Stimulated activated CD4-positive, alpha-beta T cell treated with anti-CD3 and anti-CD28 coated beads, Interleukin-15, amount 100 ng/mL, for 24 hours (primary cell): ENCODE measurements at places on chromosomes 6 and 20.
A peak's percentile ranks its signal among the peaks of the same experiment; 100 is the strongest.

DNA sequence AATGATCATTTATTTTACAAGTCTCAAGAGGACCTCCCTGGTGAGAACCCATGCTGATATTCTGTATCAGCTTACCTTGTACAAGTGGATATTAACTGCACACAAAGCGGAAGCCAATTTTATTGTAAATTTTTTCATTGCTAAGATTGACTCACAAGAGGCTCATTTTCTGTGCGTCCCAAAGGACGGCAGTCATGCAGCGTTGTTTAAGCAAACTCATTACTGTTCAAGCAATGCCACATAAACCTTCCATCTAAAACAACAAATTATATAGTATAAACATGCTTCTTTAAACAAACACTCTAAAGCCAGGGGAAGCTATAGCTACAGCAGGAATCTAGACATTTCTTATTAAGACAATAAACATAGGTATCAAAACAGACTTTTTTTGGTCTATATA is 575.3 kb downstream of the FRK start:
- no peak for DNase-seq

DNA sequence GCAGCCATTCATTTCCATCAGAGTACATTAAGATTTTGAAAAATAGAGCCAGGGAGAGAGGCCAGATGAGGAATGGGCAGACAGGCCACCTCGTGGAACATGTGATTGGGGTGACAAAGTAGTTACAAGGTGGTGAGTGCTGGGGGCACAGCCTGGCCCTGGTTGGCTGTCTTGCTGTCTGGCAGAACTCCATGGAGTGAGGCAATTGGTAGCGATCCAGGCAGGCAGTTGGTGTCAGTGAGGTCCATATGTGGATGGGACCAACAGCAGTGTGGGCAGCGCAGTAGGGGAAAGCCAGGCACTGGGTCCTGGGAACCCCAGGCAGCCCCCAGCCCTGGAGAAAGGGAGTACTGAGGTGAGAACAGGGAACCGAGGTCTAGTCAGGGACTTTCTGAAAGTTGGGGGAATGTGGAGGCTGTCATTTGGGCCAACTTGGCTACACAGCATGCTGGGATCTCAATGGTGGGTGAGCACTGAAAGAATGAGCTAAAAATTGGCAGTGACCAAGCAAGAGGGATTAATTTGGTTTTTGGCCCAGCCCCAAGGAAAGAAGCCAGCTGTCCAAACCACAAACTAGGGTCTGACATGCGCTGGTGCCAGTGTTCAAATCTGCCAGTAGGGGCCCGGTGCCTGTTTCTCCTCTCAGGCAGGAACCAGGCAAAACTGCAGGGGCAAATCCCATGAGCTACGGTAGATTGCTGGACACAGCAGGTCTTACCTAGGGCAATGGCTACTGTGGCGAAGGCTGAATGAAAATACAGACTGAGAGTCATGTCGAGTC is 61.4 kb upstream of the E2F3 start:
- DNase-seq, result no peak

DNA sequence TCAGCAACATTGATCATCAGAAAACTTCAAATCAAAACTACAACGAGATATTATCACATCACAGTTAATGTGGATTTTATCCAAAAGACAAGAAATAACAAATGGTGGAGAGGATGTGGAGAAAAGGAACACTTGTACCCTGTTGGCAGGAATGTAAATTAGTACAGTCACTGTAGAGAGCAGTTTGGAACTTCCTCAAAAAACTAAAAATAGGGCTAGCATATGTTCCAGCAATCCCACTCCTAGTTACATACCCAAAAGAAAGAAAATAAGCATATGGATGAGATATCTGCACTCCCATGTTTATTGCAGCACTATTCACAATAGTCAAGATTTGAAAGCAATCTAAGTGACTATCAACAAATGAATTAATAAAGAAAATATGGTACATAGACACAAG is 887.7 kb upstream of the MAN1A1 start:
- no peak for DNase-seq

DNA sequence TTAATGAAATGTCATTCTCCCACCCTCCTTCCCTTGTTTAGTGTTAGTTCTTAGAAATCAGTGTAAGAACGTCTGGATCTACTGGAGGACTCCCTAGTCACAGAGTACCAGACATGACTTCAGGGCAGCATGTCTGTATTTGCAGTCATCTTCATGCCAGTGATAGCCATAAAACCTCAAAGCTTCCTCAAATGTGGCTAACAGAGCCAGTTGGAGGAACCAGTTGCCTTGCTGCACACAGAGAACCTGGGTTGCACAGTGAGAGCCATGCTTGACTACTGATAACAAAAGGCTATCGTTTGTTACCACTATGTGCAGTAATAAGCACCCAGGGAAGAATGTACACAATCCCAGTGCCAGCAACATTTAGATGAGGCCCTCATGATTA is 20.1 kb downstream of the NT5E start:
- DNase-seq, result no peak

- DNase-seq, result no peak
Measured at GRCh38 chr20:6492271-6493055, 275.0 kb upstream of the BMP2 start.

- DNase-seq, result no peak
Measured at GRCh38 chr20:235891-236290, 8.8 kb downstream of the DEFB129 start.

DNA sequence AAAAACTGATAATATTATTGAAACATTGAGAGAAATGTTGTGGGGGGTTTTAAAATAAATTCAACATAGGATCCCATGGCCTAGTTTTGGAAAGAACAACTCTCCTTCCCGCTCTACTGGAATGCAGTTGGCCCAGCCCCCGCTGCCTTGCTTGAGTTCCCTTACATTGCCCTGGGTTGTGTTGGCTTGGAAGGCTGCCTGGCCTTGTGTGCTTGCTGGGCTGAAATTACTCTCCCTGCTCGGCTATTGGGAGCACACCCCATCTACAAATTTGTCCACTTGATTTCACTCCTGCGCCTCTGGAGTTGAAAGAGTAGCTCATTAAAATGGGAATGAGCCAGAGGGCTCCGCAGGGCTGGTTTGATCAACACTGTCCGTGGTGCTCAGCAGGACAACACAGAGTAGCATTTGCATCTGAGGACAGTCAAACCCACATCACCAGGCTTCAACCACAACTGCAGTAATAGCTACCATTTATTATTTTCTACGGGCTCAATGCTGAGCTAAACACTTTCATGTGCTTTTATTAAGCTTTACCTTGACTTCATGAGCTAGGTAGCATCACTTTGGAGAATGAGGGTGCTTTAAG is 35.2 kb downstream of the DOK5 start:
- DNase-seq, result no peak

- no peak for DNase-seq
Measured at GRCh38 chr20:45246109-45246508, 8.3 kb downstream of the SLPI start.

DNA sequence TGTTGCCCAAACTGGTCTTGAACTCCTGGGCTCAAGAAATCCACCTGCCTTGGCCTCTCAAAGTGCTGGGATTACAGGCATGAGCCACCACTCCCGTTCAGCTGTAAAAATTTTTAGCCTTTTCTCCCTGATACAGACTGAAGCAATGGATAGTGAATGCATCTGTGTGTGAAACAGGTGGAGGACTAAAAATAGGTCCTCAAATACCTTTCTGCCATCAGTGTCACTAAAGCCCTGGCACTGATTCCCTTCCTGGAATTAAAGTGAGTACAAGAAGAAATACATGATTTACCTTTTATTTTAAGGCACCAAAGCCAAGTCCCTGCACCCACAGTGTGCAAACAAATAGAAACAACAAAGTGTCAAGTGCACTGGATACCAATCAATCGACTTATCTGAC is 25.1 kb downstream of the TULP4 start:
- no peak for DNase-seq

- no peak for DNase-seq
Measured at GRCh38 chr6:149942461-149942829, 631 bp downstream of the ULBP2 start.

DNA sequence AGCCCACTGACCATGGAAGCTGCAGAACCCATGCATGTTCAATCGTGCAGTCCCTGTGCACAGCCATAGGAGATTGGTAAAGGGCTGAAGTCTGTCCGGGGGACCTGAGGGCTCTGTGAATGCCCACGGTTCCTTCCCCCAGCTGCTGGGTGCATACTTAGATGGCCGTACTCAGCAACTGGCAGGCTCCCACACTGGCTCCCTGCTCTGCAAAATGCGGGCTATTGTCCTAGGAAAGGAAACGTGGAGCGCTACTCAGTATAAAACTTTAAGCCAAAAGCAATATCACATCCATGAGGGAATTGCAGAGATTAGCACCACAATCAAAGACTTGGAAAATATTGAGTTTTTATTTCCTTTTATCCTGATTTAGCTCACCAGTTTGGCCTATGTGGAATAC is 202.0 kb downstream of the WDR27 start:
- DNase-seq, result no peak

DNA sequence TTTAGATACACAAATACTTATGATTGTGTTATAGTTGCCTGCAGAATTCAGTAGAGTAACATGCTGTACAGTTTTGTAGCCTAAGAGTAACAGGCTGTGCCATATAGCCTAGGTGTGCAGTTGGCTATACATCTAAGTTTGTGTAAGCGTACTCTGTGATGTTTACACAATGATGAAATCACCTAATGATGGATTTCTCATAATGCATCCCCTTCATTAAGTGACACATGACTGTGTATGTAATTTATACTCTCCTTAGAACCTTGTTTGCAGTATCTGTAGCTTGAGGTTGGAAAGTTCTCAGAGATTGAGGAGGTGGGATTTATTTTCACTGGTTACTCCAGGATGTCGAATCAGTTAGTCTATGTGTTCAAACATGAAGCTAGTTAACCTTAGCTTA is 67.0 kb upstream of the TMEM30A start:
- no peak for DNase-seq

DNA sequence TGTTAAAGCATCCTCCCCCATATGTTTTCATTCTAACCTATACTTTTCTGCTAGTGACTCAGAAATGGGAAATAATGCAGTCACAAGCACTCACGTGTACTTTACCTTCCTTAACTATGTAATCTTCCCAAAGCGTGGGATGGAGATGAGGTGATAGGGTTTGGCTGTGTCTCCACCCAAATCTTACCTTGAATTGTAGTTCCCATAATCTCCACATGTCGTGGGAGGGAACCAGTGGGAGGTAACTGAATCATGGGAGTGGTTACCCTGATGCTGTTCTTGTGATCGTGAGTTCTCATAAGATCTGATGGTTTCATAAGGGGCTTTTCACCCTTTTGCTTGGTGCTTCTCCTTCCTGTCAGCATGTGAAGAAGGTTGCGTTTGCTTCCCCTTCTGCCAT is 35.4 kb downstream of the AGPAT4 start:
- DNase-seq, result no peak

DNA sequence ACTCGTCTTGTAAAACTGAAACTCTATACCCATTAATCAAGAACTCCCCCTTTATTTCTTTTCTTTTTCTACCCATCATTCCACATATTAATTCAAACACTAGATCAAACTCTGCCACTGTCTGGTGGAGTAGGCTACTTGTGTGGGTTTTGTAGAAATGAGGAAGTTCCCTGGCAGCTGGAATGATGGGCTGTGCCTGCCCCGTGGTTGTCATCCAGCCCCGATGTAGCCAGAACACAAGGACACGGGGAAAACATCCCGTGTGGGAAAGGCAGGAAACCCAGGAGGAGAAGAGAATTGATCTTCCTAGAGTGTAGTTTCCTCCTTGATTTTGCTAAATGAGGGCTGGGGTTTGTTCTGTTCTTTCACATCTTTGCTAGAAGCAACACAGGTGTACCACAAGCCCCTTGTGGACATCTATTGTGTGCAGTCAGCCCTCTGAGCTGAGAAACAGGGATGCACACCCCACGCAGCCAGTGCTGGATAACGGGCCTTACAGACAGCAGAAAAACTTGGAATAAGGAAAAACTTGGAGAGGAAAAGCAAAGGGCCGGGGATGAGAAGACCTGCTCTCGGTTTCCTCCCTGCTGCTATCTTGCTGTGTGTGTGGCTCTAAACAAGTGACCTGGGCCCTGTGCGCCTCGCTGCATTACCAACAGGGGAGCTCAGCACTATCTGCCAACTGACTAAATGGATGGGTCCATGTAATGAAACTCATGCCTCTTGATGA is 88.0 kb downstream of the SCML4 start:
- no peak for DNase-seq

GRCh38 chr6:142855893-142856623 is 88.9 kb downstream of the HIVEP2 start:
- DNase-seq, result peak; percentile 48

GRCh38 chr6:86016077-86016476 is 373.4 kb upstream of the SYNCRIP start:
- DNase-seq, result no peak

- no peak for DNase-seq
Measured at GRCh38 chr20:24297993-24298392, 171.4 kb upstream of the SYNDIG1 start.

- no peak for DNase-seq
Measured at GRCh38 chr6:157263881-157264397, 59.4 kb downstream of the TMEM242 start.

DNA sequence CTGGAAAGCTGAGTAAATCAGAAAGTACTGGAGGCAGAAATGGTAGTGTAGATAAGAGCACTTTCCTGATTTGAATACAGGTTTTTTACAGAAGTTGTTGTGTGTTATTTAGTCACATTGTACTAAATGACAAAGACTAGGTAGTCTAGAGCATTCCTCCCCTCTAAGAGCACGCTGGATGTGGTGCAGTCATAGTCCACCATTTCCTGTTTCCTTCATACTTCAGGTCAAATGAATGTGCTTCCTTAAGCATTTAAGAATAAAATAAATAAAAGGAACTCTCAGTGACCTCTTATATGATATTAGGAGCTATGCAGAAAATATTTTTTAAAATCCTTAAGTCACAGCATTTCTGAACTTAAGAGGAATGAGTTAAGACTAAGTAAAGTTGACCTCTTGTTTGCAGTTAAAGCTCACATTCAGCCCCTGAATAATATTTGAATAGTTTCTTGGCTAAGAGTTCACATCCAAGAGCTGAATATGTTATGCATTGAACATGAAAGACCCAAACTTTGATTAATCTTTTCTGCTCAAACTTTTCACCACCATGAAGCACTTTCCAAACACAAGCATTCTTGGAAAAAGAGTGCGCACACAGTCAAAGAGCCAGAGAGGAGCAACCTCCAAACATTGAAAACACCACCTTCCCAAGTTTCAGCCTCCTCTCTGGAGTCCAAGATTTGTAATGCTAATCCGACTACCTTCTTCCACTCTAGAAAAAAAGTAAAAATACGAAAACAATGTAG is 53.4 kb upstream of the TMEM30A start:
- DNase-seq, result no peak

DNA sequence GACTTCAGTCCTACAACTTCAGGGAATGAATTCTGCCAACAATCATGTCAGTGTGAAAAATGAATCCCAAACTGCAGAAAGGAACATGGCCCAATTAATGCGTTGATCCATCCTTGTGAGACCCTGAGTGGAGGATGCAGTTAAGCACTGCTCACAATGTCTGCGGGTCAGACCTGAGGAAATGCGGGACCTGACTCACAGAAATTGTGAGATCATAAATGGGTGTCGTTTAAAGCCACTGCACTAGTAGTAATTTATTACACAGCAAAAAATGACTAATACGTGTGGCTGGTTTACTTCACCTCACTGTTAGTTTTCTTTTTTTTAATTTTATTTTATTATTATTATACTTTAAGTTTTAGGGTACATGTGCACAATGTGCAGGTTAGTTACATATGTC is 505.0 kb downstream of the PRKN start:
- DNase-seq, result no peak
